Hepatic stellate cell (primary cell): ENCODE measurements at places on chromosomes 16 and 17.

- DNase-seq = no peak
Observed at GRCh38 chr17:45145035-45145389, 3.3 kb upstream of the HEXIM1 start.

GRCh38 chr17:60356940-60357339 is 35.0 kb downstream of the USP32 start:
- DNase-seq = no peak

GRCh38 chr16:88070341-88070740 is 119.1 kb downstream of the BANP start:
- no peak for DNase-seq

- DNase-seq = no peak
Observed at GRCh38 chr16:84398701-84399100, 30.4 kb downstream of the ATP2C2 start.

- DNase-seq = no peak
Observed at GRCh38 chr17:55258578-55259135, 6.1 kb upstream of the HLF start.

DNA sequence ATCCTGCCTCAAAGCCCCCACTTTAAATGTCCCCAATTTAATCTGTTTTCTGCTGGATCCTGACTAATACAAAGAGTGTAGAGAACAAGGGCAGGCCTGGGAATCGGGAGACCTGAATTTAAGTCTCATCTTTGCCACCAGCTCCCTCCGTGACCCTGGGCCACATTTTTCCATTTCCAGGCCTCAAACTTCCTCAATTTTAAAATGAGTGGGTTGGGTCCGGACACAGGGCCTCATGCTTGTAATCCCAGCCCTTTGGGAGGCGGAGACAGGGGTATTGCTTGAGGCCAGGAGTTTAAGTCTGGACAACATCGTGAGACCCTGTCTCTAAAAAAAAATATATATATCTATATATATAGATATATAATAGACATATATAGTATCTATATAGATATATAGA is 61.4 kb downstream of the SRL start:
- DNase-seq = no peak

- DNase-seq = no peak
Observed at GRCh38 chr17:36188891-36189306, 7.7 kb downstream of the CCL3L1 start.

GRCh38 chr17:40314584-40314956 is 5.6 kb downstream of the RARA start:
- peak; percentile 95 for DNase-seq

- peak; percentile 74 for DNase-seq
Observed at GRCh38 chr17:1000597-1001461, 3.9 kb downstream of the TIMM22 start.

GRCh38 chr16:75837264-75837663 is 111.0 kb upstream of the CPHXL start:
- no peak for DNase-seq
